ENCODE measurements at places on chromosomes 5 and 9.
A peak's percentile ranks its signal among the peaks of the same experiment; 100 is the strongest.

- DNase-seq: no peak
Observed at GRCh38 chr5:124847907-124848306, 101.5 kb upstream of the ZNF608 start.

DNA sequence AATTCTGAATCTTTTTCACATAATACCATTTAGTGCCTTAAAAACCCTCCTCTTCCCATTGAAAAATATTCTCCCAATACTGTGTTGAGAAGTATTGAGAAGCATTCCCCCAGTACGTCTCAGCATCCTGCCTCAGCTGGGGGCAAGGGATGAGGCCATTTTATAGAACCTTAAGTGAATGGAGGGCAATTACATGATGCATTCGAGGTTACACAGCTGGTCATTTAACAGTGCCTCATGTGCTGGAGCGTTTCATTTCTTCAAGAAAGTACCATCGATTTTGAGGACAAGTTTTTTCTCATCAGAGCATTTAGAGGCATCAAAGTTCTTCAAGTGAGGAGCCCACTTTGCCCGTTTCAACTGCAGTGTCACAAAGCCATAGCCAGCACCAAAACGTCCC, 135.6 kb downstream of the DOCK2 start:
- no peak for DNase-seq

GRCh38 chr5:169788168-169788567, 151.1 kb downstream of the DOCK2 start:
- peak; percentile 26 for DNase-seq

GRCh38 chr9:124040935-124041816, 29.6 kb downstream of the LHX2 start:
- no peak for DNase-seq

GRCh38 chr9:2933165-2934095, 89.5 kb upstream of the PUM3 start:
- no peak for DNase-seq

- no peak for DNase-seq
Observed at GRCh38 chr9:33109850-33110595, 33.5 kb upstream of the SMU1 start.

GRCh38 chr9:35035851-35036701, 36.3 kb downstream of the VCP start:
- DNase-seq: no peak

GRCh38 chr9:33437205-33437604, 10.2 kb downstream of the AQP3 start:
- DNase-seq: no peak

- DNase-seq: no peak
Observed at GRCh38 chr9:114503522-114504340, 1.5 kb downstream of the WHRN start.

DNA sequence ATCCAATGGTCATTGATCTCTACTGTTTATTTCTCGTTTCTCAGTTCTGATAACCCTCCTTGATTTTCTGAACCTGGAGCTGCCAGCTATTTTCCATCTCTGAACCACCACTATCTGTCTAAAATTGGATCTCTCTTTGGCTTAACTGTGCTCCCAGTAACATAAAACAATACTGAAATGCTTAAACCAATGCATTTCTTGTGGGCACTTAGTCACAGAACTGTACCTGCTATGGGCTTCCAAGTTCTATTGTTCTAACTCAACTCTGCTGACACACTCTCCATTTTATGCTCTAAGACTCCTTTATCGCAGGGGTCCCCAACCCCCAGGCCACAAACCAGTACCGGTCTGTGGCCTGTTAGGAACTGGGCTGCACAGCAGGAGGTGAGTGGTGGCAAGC, 120.6 kb downstream of the LHFPL2 start:
- no peak for DNase-seq

DNA sequence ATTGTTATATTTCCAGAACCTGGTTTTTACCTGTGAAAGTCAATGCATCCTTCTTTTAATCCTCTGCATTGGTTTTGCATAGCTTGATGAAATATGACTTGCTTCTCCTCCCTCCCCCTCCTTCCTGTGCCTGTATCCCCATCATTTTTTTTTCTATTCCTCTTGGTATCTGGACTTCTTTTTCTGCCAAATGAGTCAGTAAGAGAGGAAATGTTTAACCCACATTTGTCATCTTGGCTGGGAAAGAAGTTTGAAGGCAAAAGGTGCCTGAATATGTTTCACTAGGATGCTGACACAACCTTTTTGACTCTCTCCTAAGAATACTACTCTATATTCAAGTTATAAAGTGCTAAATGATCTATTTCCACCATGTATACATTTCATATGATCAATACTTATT, 35.5 kb upstream of the CDKN2B start:
- DNase-seq: peak; percentile 91

- DNase-seq: no peak
Observed at GRCh38 chr5:138927979-138928378, 52.8 kb upstream of the LRRTM2 start.

DNA sequence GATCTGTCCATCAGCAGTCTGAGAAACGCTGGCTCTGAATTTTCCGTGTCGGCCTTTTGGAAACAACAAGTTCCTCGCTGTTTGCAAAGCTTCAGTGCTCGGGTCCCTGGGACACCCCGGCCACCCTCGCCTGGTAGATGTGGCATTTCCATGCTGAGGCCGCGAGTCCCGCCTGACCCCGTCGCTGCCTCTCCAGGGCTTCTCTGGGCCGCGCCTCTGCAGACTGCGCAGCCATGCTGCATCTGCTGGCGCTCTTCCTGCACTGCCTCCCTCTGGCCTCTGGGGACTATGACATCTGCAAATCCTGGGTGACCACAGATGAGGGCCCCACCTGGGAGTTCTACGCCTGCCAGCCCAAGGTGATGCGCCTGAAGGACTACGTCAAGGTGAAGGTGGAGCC, 4.7 kb downstream of the NTNG2 start:
- no peak for DNase-seq

DNA sequence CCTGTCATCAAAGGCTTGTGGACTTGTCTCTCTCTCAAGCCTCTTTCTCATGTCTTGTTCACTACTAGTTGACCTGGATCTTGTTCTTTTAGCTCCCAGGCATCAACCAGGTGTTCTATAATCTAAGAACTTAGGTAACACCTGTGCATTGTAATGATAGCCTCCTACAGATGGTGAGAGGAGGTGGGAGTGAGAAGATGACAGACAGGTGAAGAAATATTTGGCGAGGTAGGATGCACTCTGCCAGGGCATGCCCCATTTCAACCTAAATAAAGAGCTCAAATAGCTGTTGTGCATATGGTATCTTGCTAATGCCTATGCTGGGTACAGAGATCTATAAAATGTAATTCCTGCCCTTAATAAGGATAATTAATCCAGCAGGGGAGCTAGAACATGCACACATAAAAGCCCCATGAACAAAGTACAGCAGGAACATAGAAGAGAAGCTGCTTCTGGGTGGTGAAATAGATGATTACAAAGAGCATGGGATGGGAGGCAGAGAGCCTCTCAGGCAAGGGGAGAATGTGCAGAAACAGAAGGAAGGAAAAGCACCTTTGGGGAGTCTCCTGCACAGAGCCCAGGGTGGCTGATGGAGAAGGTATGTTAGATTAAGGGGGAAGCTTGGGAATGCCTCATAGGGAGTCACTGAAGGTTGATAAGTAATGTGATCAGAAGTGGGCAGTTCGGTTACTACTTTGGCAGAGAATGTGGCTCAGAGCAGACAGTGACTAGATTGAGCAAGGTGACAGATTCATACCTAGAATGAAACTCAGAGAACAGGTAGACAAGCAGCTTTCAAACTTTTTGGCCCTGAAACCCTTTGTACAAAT, 28.0 kb upstream of the PLIN2 start:
- DNase-seq: no peak

DNA sequence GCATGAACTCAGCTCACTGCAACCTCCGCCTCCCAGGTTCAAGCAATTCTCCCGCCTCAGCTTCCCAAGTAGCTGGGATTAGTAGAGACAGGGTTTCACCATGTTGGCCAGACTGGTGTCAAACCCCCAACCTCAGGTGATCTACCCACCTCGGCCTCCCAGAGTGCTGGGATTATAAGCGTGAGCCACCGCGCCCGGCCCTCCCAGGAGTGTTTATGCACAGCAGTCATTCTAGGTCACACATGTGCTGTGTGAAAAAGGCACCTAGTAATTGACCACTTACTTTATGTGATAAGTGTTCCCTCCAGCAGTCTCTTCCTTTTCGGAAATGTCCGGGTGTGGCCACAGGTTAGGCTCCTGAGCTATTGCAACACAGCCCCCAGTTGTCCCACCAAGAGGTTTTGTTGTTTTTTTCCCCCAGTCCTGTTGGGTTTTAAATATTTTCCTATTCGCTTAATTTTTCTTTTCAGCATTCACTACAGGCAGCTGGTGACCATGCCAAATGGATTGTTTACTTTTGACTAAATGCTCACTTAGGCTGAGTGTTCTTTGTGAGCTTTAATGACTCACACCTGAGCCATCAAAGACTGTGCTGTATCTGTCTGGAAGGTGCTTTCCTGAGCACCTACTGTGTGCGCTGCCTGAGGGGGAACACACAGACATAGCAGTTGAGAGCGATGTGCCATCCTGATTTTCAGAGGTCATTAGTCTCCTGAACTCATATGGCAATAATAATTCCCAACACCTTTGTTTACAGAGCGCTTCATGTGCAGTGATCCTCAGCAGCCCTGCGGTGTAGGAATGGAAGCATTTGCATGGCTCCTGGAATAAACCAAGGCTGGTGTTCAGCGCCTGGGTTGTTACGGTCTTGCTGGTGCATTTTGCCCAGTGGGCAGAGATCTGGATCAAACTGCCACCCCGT, 94.3 kb downstream of the MVB12B start:
- DNase-seq: peak; percentile 85

Data from mammary epithelial cell (primary cell).